ENCODE measurements at places on chromosomes 12 and 14. TPM values are rescaled to one million over a fixed set of nuclear protein-coding genes. Genes with fewer than 3 reads are reported as not detected.
A peak's percentile ranks its signal among the peaks of the same experiment; 100 is the strongest.

GRCh38 chr12:45351921-45352670 lies 136.2 kb downstream of the ANO6 start:
- H3K36me3 ChIP-seq: no peaks in the 10 kb centered on the region
- H3K27me3 ChIP-seq: no peaks in the 10 kb centered on the region
- peak; percentile 51 for DNase-seq

TTC9 gene
- total RNA-seq: 2.2 TPM

DNA sequence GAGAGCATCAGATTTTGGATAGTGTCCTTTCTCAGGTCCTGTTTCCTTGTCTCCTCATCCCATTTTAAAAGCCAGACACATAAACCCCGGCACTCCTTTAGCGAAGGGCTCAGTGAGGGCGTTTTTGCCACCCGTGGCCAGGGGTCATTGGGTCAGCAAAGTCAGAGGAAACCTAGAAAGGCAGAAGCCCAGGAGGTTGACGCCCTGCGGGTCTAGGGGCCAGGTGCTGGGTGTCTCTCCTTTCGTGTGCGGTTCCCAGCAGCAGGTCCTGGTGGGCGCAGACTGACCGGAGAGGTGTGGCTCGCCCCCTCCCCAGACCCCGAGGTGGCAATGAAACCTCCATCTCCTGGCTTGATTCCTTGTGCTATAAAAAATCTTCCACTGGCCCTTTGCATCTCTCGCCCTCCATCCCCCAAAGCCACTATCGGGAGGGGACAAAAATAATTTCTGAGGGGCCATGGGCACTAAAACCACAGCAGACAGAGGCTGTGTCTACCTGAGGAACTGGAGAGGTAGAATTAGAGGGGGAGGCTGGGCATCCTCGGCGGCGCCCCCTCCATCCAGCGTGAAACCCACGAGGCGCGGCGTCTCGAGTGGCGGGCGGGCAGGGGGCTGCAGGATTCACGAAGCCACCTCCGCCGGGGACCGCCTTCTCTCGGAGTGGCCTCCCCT lies 858 bp upstream of the FRMD6 start:
- peak overlapping the region; percentile 77 for H3K4me3 ChIP-seq
- DNase-seq: peak; percentile 51
- H3K27ac ChIP-seq: peak overlapping the region; percentile 87
- H3K27me3 ChIP-seq: no peaks in the 10 kb centered on the region
- no peaks in the 10 kb centered on the region for H3K36me3 ChIP-seq
- peaks cover 6% of the 10 kb centered on the region for H3K4me1 ChIP-seq

DNA sequence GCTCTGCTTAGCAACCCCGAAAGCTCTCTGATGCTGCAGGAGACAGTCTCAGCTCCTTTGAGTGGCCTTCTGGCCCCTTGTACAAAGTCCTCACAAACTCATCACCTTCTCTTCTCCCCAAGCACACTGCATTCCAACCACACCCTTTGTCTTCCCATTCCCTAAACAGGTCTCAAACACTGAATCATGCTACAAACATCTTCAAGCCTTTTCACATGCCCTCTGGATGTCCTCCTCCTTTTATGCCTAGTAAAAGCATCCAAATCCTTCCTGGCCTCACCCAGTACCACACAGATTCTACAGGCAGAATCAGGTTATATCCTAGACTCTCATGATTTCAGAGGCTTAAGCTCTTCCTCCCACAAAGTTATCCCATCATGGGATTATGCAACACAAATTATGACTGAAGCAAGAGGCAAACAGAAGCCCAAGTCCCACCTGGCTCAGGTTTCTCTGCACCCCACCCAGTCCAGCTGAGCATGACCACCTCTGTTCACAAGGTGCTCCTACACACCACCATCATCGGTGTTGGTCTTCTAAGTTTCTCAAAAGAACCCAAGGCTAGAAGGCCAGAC lies 61.4 kb upstream of the PCED1B start:
- H3K27me3 ChIP-seq: no peaks in the 10 kb centered on the region
- no peak overlapping the region for H3K27ac ChIP-seq
- H3K36me3 ChIP-seq: no peaks in the 10 kb centered on the region
- DNase-seq: no peak
- H3K4me1 ChIP-seq: no peaks in the 10 kb centered on the region

GRCh38 chr12:49627752-49628360 lies 4.5 kb downstream of the PRPF40B start:
- H3K27me3 ChIP-seq: no peaks in the 10 kb centered on the region
- H3K4me1 ChIP-seq: peaks cover 14% of the 10 kb centered on the region

TAS2R9 gene
- not detected for total RNA-seq

DNA sequence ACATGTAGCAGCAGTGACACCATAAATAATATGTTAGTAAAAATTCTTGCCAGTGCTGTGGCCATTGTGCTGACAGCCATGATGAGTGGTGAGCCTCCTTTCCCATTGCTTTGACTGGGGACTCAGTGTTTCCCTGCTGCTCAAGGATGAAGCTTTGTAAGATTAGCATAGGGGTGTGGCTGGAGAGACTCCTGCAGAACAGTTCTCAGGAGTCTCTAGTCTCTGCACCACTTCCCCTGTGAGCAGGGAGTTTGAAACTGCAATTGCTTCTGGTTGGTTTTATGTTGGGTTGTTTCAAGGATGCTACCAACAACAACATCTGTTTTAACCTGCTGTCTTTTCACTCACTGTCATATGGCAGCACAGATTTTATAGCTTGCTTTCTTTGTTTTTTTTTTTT lies 41.4 kb downstream of the ZC3H14 start:
- no peak overlapping the region for H3K4me3 ChIP-seq
- H3K27me3 ChIP-seq: no peaks in the 10 kb centered on the region
- no peaks in the 10 kb centered on the region for H3K4me1 ChIP-seq
- no peak overlapping the region for H3K27ac ChIP-seq
- DNase-seq: no peak

DNA sequence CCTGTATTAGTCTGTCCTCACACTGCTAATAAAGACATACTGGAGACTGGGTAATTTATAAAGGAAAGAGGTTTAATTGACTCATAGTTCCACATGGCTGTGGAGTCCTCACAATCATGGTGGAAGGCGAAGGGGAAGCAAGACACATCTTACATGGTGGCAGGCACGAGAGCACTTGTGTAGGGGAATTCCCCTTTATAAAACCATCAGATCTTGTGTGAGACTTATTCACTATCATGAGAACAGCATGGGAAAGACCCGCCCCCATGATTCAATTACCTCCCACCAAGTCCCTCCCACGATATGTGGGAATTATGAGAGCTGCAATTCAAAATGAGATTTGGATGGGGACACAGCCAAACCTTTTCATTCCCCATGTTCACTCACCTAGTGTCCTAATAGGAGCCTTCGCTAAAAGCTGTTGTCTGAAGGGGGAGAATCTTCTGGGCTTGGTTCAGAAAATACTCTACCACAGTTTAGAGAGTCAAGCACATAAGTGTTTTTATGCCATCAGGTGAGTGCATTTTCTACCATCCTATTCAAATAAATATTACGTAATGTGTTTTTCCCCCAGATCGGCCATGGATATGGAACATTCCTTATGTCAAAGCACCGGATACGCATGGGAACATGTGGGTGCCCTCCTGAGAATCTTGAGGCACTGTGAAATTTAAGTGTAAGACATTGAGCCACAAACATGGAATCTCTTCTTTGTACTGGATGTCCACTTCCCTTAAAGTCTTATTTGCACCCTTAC lies 19.1 kb upstream of the KCNK13 start:
- no peak for DNase-seq
- no peaks in the 10 kb centered on the region for H3K36me3 ChIP-seq
- no peak overlapping the region for H3K4me3 ChIP-seq
- no peaks in the 10 kb centered on the region for H3K27me3 ChIP-seq

GRCh38 chr12:91381309-91381804 lies 198.7 kb upstream of the DCN start:
- H3K4me3 ChIP-seq: peak overlapping the region; percentile 19
- peaks cover 22% of the 10 kb centered on the region for H3K4me1 ChIP-seq
- H3K36me3 ChIP-seq: no peaks in the 10 kb centered on the region
- DNase-seq: peak; percentile 68
- H3K27ac ChIP-seq: peak overlapping the region; percentile 81

ACVRL1 gene
- 72.9 TPM for total RNA-seq

FICD gene
- 10.8 TPM for total RNA-seq

GRCh38 chr12:104384141-104384880 lies 72.4 kb upstream of the CHST11 start:
- H3K27ac ChIP-seq: no peak overlapping the region
- no peak overlapping the region for H3K4me3 ChIP-seq
- no peaks in the 10 kb centered on the region for H3K36me3 ChIP-seq
- H3K4me1 ChIP-seq: no peaks in the 10 kb centered on the region
- H3K27me3 ChIP-seq: no peaks in the 10 kb centered on the region

DNA sequence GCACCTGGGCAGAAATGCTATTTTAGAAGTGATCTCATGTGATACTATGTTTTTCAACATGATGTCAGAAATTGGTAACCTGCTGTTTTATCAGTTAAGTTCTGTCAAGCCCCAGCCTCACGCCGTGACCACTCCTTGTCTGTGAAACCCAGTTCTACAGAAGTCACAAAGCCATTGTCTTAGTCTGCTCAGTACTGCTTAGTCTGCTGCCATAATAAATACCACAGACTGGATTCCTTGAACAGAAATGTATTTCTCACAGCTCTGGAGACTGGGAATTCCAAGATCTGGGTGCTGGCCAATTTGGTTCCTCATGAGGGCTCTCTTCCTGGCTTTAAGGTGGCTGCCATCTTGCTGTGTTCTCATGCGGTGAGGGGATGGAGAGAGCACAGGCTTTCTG lies 176.9 kb downstream of the PRKCH start:
- H3K27ac ChIP-seq: peak overlapping the region; percentile 20
- H3K4me1 ChIP-seq: peaks cover 2% of the 10 kb centered on the region
- no peaks in the 10 kb centered on the region for H3K36me3 ChIP-seq
- H3K27me3 ChIP-seq: no peaks in the 10 kb centered on the region
- no peak for DNase-seq

SCAF11 gene
- total RNA-seq: 81.2 TPM

HOXC12 gene
- not detected for total RNA-seq

DNA sequence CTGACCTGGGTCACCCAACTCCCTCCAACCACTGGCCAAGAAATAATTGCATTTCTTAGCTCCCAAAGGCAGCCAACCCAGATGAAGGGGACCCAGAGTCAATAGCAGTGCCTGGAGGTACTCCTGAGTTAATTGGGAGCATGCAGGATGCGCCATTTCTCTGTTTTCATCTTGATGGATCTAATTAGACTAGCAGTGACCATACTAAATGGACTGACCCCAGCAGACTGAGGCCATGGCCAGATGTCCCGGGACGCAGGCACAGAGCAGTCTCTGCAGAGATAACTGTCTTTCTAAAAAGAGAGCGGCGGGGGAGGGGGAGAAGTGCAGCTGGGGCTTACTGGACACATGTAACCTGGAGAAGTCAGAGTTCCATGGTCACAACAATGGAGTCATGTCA lies 53.2 kb upstream of the CMKLR1 start:
- H3K27me3 ChIP-seq: no peaks in the 10 kb centered on the region
- DNase-seq: no peak
- H3K27ac ChIP-seq: no peak overlapping the region

DNA sequence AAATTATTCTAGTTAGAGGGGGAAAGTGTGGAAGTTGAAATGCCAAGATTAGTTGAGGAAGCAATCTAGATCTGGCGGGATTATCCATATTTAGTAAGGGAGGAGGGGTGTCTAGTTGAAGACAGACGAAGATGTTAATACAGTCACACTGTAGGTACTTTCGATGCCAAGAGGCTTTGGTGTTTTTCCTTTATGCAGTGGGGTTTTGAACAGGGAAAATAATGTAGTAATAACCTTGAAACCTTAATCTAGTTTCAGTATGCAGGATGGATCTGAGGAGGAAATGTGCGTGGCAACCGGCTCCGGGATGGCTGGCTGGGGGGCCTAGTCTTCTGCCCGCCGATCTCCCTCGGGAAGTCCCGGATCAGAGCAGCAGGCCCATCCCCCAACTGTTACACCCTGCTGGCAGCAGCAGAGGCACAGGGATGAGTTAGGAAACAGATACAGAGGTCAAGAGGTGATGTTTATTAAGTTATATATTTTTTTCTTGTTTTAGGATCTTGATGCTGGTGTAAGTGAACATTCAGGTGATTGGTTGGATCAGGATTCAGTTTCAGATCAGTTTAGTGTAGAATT lies 27.4 kb downstream of the MDM2 start:
- H3K27me3 ChIP-seq: no peaks in the 10 kb centered on the region
- H3K36me3 ChIP-seq: peaks cover 88% of the 10 kb centered on the region
- H3K4me3 ChIP-seq: no peak overlapping the region
- H3K27ac ChIP-seq: peak overlapping the region; percentile 0
- no peak for DNase-seq

GRCh38 chr14:72682188-72682587 lies 211.7 kb downstream of the DPF3 start:
- H3K4me1 ChIP-seq: no peaks in the 10 kb centered on the region
- no peak overlapping the region for H3K27ac ChIP-seq
- H3K27me3 ChIP-seq: no peaks in the 10 kb centered on the region
- H3K36me3 ChIP-seq: no peaks in the 10 kb centered on the region
- H3K4me3 ChIP-seq: no peak overlapping the region
- no peak for DNase-seq

DNA sequence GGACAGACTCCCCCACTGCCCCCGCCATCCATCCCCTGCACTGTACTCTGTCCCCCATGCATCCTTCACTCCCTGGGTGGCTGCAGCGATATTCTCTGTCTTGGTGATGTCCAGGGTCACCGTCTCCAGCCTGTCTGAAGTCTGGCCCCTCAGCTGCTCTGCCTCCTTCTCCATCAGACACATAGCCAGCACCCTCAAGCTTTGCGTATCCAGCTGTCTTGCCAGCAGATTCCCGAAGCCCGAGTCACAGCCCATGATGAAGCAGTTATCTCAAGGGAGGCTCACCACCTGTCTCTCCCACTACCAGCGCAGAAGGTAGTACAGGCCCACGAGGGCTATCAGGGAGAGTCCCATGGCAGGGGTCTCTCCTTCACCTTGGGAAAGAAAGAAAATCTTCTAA lies 77.8 kb downstream of the HSD17B6 start:
- no peaks in the 10 kb centered on the region for H3K36me3 ChIP-seq
- no peak overlapping the region for H3K27ac ChIP-seq
- no peaks in the 10 kb centered on the region for H3K27me3 ChIP-seq
- no peak for DNase-seq

- no peaks in the 10 kb centered on the region for H3K36me3 ChIP-seq
- H3K27ac ChIP-seq: no peak overlapping the region
- DNase-seq: no peak
- no peaks in the 10 kb centered on the region for H3K4me1 ChIP-seq
- H3K27me3 ChIP-seq: no peaks in the 10 kb centered on the region
Observed at GRCh38 chr14:64012720-64013119, 159.9 kb downstream of the SYNE2 start.

- no peak overlapping the region for H3K4me3 ChIP-seq
- H3K27ac ChIP-seq: no peak overlapping the region
- H3K27me3 ChIP-seq: no peaks in the 10 kb centered on the region
- no peak for DNase-seq
Observed at GRCh38 chr12:90653040-90653439, 301.9 kb downstream of the CCER1 start.

- H3K4me3 ChIP-seq: no peak overlapping the region
- no peaks in the 10 kb centered on the region for H3K4me1 ChIP-seq
- H3K27ac ChIP-seq: no peak overlapping the region
- DNase-seq: no peak
- no peaks in the 10 kb centered on the region for H3K36me3 ChIP-seq
- peaks cover 25% of the 10 kb centered on the region for H3K27me3 ChIP-seq
Observed at GRCh38 chr12:52713960-52714886, 10.9 kb upstream of the KRT77 start.

TAS2R7 gene
- total RNA-seq: not detected

TC2N gene
- 4.7 TPM for total RNA-seq

STON2 gene
- total RNA-seq: 5.5 TPM
